Right ventricle myocardium inferior (tissue), 1 donor: ENCODE measurements at places on chromosomes 12 and 14. TPM values are rescaled to one million over a fixed set of nuclear protein-coding genes. Genes with fewer than 3 reads are reported as not detected.

WIF1 gene
- 0.62 TPM for total RNA-seq

DNAJC22 gene
- not detected for total RNA-seq

SETD3 gene
- total RNA-seq, result 97.2 TPM

PIWIL1 gene
- not detected for total RNA-seq

ATF7IP gene
- total RNA-seq, result 57.1 TPM

OVCH1 gene
- total RNA-seq, result 0.24 TPM

PIK3C2G gene
- not detected for total RNA-seq

GRCh38 chr12:47766502-47767215 lies 6.4 kb upstream of the SLC48A1 start:
- DNase-seq, result no peak

DNA sequence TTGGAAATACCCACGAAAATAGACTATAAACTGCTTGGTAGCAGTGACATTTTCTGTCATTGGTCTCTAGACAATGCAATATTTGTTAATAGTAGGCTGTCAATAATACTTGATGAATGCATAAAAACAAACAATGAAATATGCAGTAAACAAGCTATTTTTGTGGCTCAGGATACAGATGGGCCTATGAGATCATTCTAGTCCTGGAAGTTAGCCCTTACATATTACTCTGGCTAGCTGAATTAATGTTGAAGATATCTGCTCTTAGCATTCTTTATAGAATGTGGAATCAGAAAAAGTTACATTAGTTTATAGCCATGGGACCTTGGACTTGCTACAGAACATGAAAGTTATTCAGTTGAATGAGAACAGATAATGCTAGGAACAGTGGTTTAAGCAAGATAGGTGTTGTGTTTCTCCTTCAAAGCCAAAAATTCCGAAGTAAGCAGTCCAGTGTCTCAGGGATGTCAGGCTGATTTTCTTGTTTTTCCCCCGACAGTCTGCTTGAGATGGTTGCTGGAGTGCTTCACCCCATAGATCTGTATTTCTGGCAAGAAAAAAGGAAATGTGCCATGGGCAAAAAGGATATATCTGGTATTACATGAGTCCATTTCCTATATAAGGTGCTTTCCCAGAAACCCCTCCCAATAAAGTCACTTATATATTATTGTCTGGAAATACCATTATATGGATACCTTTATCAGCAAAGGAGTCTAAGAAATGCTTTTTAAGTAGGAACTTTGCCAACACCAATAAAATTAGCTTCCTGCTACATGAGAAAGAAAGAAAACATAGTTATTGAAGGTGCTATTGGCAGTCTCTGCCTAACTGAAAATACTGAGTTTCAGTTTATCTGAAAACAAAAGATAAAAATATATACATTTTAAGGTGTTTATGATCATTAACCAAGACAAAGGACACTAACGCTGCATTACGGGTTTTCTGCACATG lies 619.4 kb upstream of the ATP2B1 start:
- DNase-seq, result no peak

DNA sequence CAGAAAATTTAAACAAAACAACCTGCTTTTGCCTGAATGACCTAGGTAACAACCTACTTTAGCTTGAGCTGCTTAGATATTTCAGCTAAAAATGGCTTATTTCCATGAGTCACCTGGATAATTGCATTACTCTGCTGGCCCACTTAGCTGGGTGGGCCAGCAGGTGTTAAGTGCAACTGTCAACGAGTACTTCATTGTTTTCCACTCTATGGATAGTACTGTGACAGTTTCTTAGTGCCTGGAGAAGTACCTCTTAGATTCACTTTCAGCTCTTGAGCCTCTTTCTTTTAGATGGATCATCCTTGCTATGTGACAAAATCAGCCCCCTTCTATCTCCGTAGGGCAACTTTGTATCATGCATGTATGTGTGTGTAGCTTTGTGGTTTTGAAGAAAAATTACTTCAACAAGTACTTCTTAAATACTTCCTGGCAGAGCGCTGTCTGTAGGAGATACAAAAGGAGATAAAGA lies 368.2 kb upstream of the ATP2B1 start:
- no peak for DNase-seq

- DNase-seq, result no peak
Observed at GRCh38 chr12:8662593-8662992, at the start of gene MFAP5. Gene MFAP5, minus strand, starts transcription at chr12:8662826. Its CDS starts 722 bp downstream, at chr12:8662104.

- peak; percentile 68 for DNase-seq
Observed at GRCh38 chr14:29553427-29553826, 374.2 kb downstream of the PRKD1 start.

- no peak for DNase-seq
Observed at GRCh38 chr12:116402163-116402939, 124.9 kb upstream of the MED13L start.

- no peak for DNase-seq
Observed at GRCh38 chr14:66197276-66197675, 288.9 kb upstream of the CCDC196 start.

DNA sequence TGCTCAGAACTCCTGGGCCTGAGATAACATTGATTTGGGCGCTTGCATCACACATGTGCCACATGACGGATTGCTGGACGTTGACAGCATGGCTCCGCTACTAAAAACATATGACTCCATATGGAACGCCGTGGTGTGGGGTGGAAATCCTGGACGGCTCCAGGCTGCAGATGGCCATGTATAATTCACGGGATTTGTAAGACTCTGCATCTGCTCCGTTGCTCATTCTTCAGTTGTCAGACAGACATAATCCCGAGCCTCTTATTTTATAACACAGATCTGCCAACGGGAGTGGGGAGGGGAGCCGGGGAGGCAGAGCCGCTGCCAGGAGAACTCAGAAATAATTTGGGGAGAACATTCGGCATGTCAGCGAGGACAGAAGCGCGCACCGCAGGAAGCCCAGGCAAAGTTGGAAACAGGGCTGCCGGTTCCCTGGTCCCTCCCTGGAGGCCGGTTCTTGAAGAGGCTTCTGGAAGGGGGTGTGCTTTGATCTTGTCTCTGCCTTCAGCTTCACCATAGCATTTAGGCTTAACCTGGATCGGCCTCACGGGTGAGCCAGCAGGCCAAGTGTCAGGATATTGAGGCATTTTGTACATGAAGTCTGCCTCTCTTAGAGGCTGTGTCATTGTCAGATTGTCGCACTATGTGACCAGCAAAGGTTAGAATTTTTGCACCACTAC lies 45.8 kb upstream of the MYL2 start:
- DNase-seq, result no peak

- DNase-seq, result no peak
Observed at GRCh38 chr14:31484754-31485153, 3.1 kb downstream of the GPR33 start.

- DNase-seq, result no peak
Observed at GRCh38 chr14:57533214-57533613, 39.6 kb upstream of the CCDC198 start.

DNA sequence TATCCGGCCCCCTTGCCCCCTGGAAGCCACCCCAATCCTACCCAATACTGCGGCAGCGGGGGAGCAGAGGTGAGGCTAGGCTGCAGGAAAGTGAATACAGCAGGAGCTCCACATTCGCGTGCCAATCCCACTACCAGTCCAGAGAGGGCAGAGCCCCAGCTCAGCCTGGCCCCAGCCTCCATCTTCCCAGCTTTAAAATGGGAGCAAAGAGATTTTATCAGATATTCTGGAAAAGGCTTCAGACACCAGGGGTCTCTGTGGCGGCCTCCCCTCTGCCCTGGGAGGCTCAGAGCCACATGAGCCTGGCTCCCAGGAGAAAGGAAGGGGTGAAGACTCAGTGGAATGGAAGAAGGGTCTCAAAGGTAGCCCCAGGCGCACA lies 72.7 kb downstream of the NCOR2 start:
- no peak for DNase-seq

DNA sequence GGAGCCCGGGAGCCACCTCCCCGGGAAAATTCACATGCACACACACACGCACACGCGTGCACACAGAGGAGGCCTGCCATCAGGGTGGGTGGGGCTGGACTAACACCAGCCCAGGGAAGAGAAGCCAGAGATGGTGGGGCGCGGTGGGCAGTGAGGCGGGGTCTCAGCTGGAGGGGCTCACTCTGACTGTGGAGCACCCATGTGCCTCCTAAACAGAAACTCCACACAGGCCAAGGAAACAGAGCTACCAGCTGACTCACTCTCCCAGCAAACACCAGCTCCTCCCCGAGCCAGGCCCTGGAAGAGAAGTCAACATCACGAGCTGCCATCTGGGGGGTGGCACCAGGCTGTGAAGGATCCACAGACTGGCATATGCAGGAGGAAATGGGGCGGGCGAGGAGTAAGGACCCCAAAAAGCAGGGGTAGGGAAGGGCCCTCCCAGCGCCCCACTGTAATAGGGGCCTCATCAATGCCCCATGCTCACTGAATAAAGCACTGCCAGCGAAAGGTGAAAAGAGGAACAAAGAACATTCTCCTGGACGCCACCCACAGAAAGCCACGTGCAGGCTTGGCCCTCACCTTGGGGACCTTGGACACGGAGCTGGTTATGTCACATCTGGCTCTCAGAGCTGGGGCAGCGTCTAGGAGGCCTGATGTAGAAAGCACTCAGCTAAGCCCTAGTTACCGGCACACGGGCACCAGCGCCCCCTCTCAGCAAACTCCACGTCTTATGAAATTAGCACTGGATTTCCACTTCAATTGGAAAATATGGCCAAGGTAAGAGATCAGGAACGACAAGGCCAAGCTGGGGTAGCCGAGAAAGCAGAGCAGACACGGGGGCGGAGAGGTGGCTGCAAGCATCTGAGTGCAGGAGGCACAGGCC lies 8.4 kb upstream of the INF2 start:
- peak; percentile 73 for DNase-seq

DNA sequence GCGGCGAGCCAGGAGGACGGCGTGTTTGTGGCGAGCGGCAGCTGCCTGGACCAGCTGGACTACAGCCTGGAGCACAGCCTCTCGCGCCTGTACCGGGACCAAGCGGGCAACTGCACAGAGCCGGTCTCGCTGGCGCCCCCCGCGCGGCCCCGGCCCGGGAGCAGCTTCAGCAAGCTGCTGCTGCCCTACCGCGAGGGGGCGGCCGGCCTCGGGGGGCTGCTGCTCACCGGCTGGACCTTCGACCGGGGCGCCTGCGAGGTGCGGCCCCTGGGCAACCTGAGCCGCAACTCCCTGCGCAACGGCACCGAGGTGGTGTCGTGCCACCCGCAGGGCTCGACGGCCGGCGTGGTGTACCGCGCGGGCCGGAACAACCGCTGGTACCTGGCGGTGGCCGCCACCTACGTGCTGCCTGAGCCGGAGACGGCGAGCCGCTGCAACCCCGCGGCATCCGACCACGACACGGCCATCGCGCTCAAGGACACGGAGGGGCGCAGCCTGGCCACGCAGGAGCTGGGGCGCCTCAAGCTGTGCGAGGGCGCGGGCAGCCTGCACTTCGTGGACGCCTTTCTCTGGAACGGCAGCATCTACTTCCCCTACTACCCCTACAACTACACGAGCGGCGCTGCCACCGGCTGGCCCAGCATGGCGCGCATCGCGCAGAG lies 873 bp downstream of the PLXNC1 start:
- DNase-seq, result peak; percentile 84

GRCh38 chr14:27075503-27075902 lies 477.7 kb upstream of the NOVA1 start:
- DNase-seq, result no peak

DNA sequence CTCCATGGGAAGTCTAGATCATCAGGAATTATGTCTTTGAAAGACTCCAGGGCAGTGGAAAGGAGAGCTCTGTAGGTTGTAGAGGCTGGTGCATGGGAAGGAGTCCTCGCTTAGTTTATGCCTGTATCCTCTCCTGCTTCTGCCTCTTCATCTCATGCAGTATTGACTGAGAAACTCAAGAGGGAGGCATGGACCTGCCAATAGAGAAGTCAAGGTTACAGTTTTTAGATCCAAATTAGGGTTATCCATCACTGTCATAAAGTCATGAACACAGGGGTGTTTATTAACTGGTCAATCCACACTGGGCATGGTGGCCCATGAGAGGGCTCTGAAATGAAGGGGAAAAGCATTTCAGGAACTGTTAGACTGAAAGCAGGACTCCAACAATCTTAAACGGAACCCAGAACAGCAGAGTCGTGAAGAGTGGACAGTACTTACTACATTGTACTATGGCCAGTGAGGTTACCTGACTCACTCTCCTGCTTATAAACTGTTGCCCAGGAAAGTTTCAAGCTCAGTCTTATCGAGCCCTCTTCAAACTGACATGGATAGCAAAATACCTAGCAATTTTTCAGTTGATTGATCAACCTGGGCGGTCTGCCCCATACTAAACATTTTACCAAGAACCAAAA lies 30.1 kb upstream of the DHRS7 start:
- no peak for DNase-seq

GRCh38 chr12:92785563-92785950 lies 82.8 kb downstream of the PLEKHG7 start:
- DNase-seq, result no peak

- no peak for DNase-seq
Observed at GRCh38 chr12:39627914-39628313, 8.3 kb upstream of the ABCD2 start.
